Lower lobe of right lung (tissue), 2 donors: ENCODE measurements at places on chromosomes 3 and 15.
A peak's percentile ranks its signal among the peaks of the same experiment; 100 is the strongest.

DNA sequence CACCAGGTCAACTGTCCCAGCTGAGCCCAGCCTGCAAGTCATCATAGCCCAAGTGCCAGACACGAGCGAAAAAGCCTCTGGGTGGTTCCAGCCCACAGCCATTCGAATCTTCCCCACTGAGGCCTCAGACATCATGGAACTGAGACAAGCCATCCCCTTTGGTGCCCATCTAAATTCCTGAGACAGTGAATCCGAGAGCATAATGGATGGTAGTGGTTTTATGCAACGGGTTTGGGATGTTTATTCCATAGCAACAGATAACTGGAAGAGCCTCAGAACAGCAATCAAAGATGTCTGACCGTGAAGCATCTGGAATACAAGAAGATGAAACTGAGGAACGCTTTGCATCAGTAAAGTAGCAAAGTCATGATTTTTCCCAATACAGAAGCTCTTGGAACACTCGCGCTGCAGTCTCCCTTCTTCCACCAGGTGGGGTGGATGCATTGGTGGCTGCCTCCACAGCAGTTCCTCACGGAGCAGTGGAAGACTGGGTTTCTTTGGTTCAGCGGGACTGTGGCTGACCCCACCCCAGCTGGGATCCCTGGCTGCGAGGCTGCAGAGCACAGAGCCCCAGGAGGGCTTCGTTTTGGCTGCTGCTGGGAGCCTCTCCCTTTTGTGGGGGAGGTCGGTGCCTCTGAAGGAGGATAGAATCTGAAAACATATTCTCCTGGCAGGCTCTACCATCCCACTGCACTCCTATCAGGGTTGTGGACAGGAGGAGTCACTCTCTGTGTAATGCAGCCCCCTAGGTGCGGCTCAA is 26.4 kb upstream of the PDE8A start:
- DNase-seq = peak; percentile 78

DNA sequence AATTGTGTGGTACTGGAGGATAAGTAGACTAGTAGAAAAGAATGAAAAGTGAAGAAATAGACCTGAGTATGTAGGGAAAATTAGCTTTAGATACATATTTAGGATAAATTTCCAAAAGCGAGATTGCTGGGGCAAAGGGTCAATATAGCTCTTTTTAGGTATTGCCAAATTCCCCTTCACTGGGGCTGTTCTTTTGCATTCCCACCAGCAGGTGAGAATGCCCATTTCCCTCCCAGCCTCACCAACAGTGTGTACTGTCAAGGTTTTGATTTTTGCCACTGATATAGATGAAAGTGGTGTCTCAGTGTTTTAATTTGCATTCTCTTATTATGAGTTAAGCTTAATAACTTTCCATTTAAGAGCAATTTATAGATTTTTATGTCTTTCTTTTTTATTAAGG is 35.7 kb upstream of the BHLHE40 start:
- no peak for DNase-seq

DNA sequence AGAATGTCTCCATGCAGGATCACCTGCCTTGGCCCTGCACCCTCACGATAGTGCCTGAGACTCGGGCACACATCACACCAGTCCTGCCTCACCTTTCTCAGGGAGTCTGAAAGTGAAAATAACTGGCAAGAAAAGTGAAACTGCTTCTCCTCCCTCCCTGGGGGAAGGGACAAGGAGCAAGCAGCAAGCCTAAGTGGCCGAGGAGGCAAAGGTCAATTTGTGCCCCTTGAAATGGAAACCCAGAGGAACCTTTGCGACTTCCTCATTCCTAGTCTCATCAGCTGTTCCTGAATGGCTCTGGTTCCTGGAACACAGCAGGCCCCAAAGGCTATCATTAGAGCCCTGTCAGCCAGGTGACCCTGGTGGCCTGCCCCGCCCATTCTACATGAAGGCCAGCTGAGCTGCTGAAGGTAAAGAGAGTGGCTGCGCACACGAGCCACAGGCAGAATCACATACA is 28.0 kb upstream of the SLCO2A1 start:
- no peak for DNase-seq

- peak; percentile 67 for DNase-seq
Observed at GRCh38 chr3:129051871-129052340, 8.7 kb upstream of the GP9 start.

GRCh38 chr15:56798639-56799038 is 65.3 kb upstream of the ZNF280D start:
- DNase-seq = no peak
